ENCODE measurements at places on chromosomes 4 and X.

GRCh38 chr4:15043922-15044321 is 41.6 kb downstream of the CPEB2 start:
- DNase-seq: no peak

- DNase-seq: no peak
Measured at GRCh38 chrX:79556800-79557199, 189.7 kb upstream of the ITM2A start.

DNA sequence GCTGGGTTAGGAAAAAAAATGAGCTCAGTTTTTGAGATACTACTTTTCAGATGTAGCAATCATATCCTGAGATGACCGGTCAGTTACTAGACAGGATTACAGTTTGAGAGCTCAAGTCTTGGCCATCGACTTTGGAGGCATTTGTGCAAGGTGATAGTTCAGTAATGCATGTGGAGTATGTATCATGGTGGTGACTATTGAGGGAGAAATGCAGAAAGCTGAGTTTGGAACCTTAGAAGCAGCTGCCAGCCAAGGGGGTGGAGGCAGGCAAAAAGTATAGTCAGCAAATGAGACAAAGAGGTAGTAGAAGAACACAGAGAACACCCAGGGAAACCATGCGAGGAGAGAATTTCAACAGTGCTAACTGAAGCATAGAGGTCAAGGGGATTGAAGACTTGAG is 48.7 kb upstream of the SLC4A4 start:
- DNase-seq: no peak

- no peak for DNase-seq
Measured at GRCh38 chr4:70471897-70472296, at the start of gene MUC7. TSS of gene MUC7 (plus strand) at chr4:70472197. CDS start at chr4:70474022, 1,825 bp downstream.

DNA sequence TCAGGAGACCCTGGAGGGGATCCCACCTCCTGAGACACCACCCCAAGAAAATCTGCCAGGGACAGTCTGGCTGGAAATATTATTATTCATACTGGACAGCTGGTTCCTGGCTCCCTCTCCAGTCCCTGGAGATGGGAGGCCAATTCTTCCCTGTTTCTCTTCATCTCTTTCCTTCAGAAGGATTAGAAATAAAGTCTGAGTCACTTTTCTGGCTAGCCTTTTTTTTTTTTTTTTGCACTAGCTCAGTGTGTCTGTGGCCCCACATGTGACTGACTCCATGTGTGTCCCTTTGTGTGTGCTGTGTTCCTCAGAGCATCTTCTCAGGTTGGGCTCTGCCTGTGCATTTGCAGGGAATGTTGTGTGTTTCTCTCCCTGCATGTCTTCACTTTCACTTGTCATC is 1.8 kb upstream of the FRMPD3 start:
- no peak for DNase-seq

GRCh38 chr4:187232196-187232595 is 508.5 kb upstream of the FAT1 start:
- DNase-seq: no peak

GRCh38 chr4:150960079-150960478 is 55.0 kb downstream of the LRBA start:
- no peak for DNase-seq

DNA sequence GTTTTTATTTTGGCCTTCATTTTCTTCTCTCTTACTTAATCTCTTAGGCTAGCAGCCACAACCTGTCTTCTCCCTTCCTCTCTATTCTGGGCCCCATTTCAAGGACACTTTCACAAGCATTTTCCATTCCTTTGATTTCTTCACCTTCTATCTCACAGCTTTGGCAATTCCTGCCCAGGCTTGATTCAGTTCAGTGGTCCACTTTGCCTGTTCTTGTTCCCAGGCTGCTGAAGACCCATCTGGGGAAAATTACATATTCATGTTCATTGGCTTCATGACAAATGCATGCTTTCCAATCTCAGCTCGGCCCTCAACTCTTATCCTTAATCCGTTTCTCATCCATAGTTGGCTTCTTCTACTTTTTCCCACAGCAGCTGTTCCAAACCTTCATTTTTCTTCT is 38.7 kb upstream of the LPAR4 start:
- DNase-seq: no peak

- DNase-seq: no peak
Measured at GRCh38 chr4:102343964-102344519, 1.2 kb downstream of the SLC39A8 start.

GRCh38 chr4:74364256-74364651 is 691 bp upstream of the EREG start:
- DNase-seq: no peak

DNA sequence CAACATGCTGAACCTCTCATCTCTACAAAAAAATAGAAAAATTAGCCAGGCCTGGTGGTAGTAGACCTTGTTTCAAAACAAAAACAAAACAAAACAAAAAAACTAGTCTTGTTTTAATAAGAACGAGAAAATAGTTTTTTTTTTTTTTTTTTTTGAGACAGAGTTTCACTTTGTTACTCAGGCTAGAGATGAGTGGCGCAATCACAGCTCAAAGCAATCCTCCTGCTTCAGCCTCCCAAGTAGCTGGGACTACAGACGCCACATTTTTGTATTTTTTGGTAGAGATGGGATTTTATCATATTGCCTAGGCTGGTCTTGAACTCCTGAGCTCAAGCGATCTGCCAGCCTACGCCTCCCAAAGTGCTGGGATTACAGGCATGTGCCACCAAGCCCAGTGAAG is 47.7 kb upstream of the UGDH start:
- no peak for DNase-seq

Data from CD8-positive, alpha-beta memory T cell (primary cell).